Nucleus accumbens (tissue), 56 donors: ENCODE measurements at places on chromosomes 3 and 15.

- no peak for DNase-seq
Measured at GRCh38 chr3:21484828-21485144, 266.2 kb downstream of the ZNF385D start.

DNA sequence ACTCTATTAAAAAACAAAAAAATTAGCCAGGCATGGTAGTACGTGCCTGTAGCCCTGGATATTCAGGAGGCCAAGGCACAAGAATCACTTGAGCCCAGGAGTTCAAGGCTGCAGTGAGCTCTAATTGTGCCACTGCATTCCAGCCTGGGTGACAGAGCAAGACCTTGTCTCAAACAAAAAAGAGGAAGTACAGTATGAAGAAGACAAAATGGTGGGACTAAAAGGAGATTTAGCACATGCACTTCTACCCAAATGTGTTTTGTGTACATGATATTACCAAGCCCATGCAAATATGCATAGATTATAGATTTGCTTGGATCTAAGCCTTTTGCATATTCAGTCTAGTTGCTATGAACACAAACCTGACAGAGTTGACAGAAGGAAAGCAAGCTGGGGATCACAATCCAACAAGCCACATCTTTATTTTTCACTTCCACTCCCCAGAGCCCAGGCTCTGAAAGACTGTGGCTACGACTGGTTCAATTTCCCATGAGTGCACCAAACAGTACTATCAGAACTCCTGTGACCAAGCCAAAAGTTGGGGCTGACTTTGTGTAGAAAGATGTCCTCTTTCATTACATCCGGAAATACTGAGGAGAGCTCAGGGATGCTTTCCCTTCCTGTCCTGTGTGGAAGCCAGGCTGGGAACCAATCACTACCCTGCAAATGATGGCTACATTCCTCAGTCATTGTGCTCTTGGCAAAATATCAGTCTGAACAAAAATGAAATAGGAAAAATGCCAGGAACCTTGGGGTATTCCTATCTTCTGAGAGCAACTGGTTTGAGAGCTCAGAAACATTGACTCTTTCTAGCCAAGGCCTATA is 49.4 kb downstream of the TGM4 start:
- DNase-seq = no peak

GRCh38 chr3:34858067-34858660 is 781.2 kb upstream of the ARPP21 start:
- DNase-seq = no peak

DNA sequence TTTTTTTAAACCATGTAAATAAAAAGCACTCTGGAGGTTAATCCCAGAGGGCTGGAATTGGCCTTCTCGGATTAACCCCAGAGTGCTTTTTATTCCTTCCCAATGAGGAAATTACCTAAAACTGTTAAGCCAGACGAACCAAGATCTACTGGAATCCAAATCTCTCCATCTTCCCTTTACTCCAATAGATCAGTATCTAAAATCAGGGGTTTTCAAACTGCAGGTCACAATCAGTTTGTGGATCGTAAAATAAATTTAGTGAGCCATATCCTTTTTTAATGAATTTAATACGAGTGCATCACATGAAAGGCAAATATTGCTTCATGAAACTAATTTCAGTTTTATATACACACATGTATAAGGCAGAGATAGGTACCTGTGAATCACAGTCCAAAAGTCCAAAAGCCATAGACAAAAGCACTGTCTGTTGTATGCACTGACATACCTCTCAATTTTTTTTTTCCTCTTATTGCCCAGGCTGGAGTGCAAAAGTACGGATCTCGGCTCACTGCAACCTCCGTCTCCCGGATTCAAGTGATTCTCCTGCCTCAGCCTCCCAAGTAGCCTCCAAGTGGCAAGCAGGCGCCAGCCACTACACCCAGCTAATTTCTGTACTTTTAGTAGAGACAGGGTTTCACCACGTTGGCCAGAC is 61.3 kb downstream of the TBL1XR1 start:
- no peak for DNase-seq

DNA sequence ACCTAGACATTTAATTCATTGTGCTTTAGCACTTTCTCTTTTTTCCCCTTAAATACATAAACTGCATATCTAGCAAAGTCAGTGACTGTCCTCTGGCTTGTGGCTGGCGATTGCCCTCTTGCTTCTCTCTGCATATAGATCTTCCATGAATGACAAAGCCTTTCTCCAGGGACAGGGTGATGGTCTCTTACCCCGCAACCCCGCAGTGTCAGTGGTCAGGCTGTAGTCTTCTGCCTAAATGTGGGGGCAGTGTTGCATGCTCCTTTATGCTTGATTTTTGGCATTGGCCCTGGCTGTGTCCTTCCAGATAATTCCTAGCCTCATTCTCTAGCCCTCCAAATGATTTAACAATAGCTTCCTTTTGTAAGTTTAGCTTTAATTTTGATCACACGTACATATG is 407.8 kb downstream of the GABRB3 start:
- no peak for DNase-seq

- no peak for DNase-seq
Measured at GRCh38 chr3:168548719-168549118, 453.0 kb upstream of the GOLIM4 start.

DNA sequence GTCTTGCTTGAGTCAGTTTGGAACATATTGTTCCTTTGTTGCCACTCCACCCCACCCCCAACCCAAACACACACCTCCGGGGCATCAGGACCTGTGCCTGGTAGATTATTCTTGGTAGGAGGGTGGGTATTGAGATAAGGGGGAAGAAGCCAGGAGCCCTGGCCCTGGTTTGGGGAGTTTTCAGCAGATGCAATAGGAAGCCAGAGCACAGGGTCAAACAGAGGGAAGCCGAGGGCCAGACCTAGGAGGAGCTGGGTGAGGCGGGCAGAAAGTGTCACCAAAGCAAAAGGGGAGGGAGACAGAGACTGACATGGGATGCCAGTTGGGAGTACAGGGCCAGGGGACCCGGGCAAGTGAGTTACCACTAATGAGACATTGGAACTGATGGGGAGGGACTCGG is 163.1 kb downstream of the RPLP1 start:
- no peak for DNase-seq

- no peak for DNase-seq
Measured at GRCh38 chr3:180680097-180680430, 775 bp upstream of the CCDC39 start.

DNA sequence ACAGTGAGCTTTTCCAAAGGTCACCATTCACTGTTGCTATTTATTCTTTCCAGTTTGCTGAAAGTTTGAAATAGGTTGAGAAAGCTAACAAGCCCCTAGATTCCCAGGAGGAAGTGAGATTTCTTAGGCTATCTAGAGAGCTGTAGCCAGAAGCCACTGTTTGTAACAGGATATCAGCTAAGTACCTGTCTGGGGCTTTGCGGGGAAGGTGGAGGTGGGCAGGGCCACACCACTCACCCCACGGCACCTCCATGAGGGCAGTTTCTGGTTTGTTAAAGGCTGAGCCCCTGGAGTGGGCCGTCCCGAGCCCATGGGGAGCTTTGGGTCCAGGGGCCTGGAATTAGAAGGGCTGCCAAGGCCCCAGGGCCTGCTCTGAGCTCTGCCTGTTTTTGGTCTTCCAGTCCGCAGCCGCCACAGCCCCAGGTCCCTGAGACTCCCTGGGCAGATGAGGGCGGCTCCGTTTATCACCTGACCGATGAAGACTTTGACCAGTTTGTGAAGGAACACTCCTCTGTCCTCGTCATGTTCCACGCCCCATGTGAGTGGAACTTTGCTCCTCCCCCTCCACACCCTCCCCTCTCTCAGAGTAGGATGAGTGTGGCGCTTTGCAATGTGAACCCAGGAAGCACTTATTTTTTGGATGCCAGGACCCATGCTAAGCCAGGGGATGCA is 63.4 kb downstream of the PDIA5 start:
- DNase-seq = no peak

GRCh38 chr3:152205097-152205593 is 63.6 kb upstream of the MBNL1 start:
- DNase-seq = no peak
